ENCODE measurements at places on chromosomes 12 and 14.

GRCh38 chr12:31896514-31897039 lies 62.6 kb upstream of the RESF1 start:
- H3K27ac ChIP-seq, result no peak overlapping the region
- no peaks in the 10 kb centered on the region for H3K27me3 ChIP-seq
- DNase-seq, result peak; percentile 34

GRCh38 chr14:65080960-65081747 lies 21.2 kb downstream of the MAX start:
- peaks cover 13% of the 10 kb centered on the region for H3K36me3 ChIP-seq
- no peaks in the 10 kb centered on the region for H3K4me1 ChIP-seq
- H3K27me3 ChIP-seq, result no peaks in the 10 kb centered on the region
- no peak overlapping the region for H3K4me3 ChIP-seq
- DNase-seq, result no peak
- no peak overlapping the region for H3K27ac ChIP-seq

GRCh38 chr12:99068993-99069747 lies 424.1 kb downstream of the APAF1 start:
- H3K4me1 ChIP-seq, result no peaks in the 10 kb centered on the region
- no peak for DNase-seq
- H3K27ac ChIP-seq, result no peak overlapping the region
- H3K36me3 ChIP-seq, result no peaks in the 10 kb centered on the region
- no peak overlapping the region for H3K4me3 ChIP-seq

DNA sequence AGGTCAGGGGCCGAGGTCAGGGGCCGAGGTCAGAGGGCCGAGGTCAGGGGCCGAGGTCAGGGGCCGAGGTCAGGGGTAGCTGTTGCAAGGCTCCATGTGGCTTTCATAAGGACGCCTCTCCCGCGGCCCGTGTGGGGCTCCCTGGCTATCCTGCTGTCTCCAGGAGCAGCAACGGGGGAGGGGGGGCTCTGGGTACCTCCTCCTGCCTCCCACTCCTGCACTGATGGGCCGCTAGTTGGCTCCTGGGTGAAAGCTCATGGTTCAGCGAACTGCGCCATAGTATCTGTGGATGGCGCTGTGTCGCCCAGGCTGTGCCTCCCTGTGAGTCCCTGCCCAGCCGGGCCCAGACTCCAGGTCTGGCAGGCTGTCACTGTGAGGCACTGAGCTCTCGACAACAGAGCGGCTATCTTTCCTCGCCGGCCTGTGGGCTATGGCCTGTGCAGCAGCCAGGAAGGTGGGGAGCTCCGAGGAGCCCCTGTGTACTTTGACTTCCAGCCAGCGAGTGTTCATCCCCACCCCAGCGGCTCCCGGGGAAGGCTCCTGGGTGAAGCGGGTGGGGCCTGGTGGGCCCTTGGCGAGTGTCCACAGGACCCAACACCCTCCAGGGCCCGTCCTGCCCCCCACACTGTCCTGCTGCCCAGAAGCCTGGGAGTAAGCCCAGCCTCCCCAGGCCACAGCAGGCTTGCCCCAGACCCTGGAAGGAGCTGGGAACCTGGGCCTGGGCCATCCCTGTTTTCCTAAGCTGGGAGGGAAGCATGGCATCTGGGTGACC lies 8.1 kb downstream of the RFLNA start:
- no peaks in the 10 kb centered on the region for H3K4me1 ChIP-seq
- no peaks in the 10 kb centered on the region for H3K36me3 ChIP-seq

GRCh38 chr12:29888777-29889176 lies 105.0 kb upstream of the TMTC1 start:
- no peak for DNase-seq
- no peaks in the 10 kb centered on the region for H3K4me1 ChIP-seq
- H3K4me3 ChIP-seq, result no peak overlapping the region

DNA sequence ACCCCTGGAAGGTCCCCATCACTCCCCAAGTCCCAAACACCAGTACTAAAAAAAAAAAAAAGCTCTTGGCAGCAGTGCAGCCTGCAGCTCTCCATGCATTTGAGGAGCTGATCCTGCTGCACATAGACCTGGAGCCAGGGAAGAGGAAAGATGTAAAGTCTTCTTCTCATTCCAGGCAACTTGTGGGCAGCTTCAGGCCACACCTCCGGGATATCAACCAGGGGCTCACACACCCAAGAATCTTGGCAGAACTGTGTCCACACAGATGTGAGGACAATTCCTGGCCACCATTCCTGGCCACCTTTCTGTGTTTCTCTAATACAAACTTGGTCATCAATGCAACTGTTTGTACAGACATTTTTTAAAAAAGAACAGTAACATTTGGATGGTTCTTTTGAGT lies 72.7 kb downstream of the TMEM132C start:
- H3K4me1 ChIP-seq, result no peaks in the 10 kb centered on the region
- H3K27me3 ChIP-seq, result no peaks in the 10 kb centered on the region
- no peaks in the 10 kb centered on the region for H3K36me3 ChIP-seq
- no peak overlapping the region for H3K4me3 ChIP-seq
- no peak for DNase-seq

DNA sequence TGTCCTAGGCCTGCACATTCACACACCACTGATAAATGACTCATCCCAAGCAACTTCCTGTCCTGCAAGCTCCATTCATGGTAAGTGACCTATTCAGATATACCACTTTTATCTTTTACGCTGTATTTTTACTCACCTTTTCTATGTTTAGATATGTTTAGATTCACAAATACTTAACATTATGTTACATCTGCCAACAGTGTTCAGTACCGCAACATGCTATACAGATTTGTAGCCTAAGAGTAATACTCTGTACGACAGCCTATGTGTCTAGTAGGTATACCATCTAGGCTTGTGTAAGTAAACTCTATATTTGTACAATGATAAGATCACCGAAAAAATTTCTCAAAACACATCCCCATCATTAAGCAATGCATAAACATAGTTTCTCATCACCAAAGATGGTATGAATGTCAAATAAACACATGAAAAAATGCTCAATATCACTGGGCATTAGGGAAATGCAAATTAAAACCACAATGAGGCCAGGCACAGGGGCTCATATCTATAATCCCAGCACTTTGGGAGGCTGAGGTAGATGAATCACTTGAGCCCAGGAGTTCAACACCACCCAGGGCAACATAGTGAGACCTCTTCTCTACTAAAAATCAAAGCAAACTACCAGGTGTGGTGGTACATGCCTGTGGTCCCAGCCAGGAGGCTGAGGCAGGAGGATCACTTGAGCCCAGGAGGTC lies 20.7 kb downstream of the ATXN2 start:
- no peak overlapping the region for H3K4me3 ChIP-seq
- no peaks in the 10 kb centered on the region for H3K4me1 ChIP-seq
- H3K36me3 ChIP-seq, result no peaks in the 10 kb centered on the region
- DNase-seq, result no peak
- no peaks in the 10 kb centered on the region for H3K27me3 ChIP-seq

GRCh38 chr14:104830781-104831180 lies 29.9 kb downstream of the ZBTB42 start:
- no peak overlapping the region for H3K27ac ChIP-seq
- DNase-seq, result peak; percentile 35
- no peaks in the 10 kb centered on the region for H3K27me3 ChIP-seq
- peaks cover 7% of the 10 kb centered on the region for H3K4me1 ChIP-seq
- no peak overlapping the region for H3K4me3 ChIP-seq

DNA sequence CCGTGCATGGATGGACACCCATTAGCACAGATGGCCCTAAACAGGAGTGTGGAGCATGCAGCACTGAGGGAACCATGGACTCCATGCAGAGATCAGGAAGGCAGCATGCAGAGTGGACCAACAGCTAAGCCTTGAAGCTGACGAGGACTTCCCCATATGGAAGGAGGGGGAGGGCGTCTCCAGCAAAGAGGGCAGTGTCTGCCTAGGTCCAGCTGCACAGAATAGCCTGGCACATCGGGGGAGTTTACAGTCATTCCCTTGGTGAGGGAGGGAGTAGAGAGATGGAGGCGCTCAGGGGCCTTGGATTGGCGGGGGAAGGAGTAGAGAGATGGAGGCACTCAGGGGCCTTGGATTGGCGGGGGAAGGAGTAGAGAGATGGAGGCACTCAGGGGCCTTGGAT lies 64.5 kb downstream of the ANKRD9 start:
- H3K27me3 ChIP-seq, result no peaks in the 10 kb centered on the region
- H3K36me3 ChIP-seq, result peaks cover 4% of the 10 kb centered on the region
- no peaks in the 10 kb centered on the region for H3K4me1 ChIP-seq
- no peak overlapping the region for H3K4me3 ChIP-seq

GRCh38 chr12:89883630-89884389 lies 175.2 kb upstream of the ATP2B1 start:
- H3K27ac ChIP-seq, result no peak overlapping the region
- H3K27me3 ChIP-seq, result no peaks in the 10 kb centered on the region
- no peaks in the 10 kb centered on the region for H3K4me1 ChIP-seq
- no peak overlapping the region for H3K4me3 ChIP-seq

GRCh38 chr12:24997970-24998582 lies 49.2 kb upstream of the BCAT1 start:
- H3K4me1 ChIP-seq, result no peaks in the 10 kb centered on the region
- no peak for DNase-seq
- no peaks in the 10 kb centered on the region for H3K36me3 ChIP-seq
- H3K4me3 ChIP-seq, result no peak overlapping the region
- no peaks in the 10 kb centered on the region for H3K27me3 ChIP-seq
- H3K27ac ChIP-seq, result no peak overlapping the region

DNA sequence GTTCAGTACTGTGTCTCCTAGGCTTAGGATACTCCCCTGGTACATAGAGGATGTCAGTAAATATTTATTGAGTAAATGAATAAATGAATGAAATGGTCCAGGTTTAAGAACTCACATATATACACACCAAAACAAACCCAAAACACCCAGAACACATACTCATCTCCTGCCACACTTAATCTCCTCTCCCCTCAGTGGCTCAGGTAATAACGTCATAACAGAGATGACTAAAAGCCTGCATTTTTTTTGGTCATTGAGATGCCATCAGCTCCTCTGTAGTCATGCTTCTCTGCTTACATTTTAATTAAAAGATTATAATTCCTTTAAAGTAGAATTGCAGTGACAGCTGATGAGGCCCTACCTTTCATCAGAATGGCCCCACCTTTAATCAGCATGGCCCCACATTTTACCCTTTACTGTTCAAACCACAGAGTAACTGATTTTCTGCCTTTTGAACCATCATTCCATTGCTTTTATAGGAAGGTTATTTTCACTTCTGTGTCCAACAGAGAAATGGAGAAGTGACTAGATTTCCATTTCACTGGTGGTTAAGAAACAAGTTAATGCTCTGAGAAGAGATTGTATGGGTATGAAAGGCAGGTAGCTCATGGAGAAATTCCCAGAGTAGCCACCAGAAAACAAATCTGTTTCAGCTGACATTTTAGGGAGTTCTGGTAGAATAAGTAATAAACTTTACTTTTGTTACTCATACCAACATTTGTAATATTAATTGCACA lies 193.4 kb upstream of the ATP2B1 start:
- no peaks in the 10 kb centered on the region for H3K36me3 ChIP-seq
- H3K27me3 ChIP-seq, result no peaks in the 10 kb centered on the region
- no peak overlapping the region for H3K4me3 ChIP-seq
- no peak for DNase-seq

Measured in breast epithelium (tissue), 4 donors.